ENCODE measurements at places on chromosomes 5 and 9.

DNA sequence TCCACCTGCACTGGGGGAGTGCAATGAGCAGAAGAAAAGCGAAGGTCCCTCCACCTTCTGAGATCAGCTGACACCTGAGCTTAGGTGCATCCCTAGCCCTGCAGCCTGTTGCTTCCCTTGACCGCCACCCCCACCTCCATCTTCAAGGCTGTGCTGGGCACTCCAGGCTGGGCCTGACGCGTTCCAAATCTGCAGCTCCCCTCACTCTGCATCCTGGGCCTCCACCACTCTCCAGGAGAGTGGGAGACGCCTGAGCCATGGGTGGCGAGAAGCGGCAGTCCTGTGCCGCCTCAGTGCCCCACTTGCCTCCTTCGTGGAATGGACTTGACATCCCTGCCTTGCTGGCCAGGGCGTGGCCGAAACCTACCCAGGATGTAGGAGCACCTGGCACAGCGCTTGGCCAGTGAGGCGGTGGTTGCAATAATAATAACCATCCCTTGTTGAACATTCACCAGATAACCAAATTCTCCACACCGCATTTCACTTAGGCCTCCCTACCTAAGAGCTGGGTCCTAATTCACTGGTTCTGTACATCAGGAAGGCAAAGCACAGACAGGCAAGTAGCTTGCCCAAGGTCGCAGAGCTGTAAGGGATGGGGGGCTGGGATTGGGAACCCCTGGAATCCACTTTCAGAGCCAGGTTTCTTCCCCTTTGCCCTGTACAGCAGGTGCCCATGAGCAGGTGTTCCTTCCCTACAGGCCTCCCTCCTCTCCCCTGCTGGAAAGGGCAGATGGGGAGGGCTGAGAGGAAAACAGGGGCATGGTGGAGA lies 11.7 kb downstream of the B4GALT7 start:
- DNase-seq = no peak

- DNase-seq = no peak
Observed at GRCh38 chr5:109655841-109656240, 33.9 kb upstream of the MAN2A1 start.

GRCh38 chr5:98917433-98917832 lies 11.4 kb downstream of the CHD1 start:
- DNase-seq = no peak

GRCh38 chr5:34624691-34625090 lies 31.4 kb upstream of the RAI14 start:
- no peak for DNase-seq

- no peak for DNase-seq
Observed at GRCh38 chr5:74772359-74772758, 5.3 kb downstream of the NSA2 start.

DNA sequence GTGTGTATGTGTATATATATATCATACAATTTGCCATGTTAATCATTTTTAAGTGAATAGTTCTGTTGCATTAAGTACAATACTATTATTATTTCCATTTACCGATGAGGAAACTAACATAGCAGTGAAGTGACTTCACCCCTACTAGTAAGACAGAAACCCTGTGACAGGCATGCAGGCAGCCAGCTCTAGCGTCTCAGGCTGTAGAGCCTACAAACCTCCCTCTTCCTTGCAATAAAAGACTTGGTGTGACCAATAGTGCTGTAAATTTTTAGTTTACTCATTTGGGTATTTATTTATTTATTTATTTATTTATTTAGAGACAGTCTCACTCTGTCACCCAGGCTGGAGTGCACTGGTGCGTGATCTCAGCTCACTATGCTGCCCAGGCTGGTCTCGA lies 24.7 kb downstream of the FNBP1 start:
- DNase-seq = no peak

GRCh38 chr5:178695556-178695955 lies 34.9 kb downstream of the ZNF354A start:
- DNase-seq = no peak

DNA sequence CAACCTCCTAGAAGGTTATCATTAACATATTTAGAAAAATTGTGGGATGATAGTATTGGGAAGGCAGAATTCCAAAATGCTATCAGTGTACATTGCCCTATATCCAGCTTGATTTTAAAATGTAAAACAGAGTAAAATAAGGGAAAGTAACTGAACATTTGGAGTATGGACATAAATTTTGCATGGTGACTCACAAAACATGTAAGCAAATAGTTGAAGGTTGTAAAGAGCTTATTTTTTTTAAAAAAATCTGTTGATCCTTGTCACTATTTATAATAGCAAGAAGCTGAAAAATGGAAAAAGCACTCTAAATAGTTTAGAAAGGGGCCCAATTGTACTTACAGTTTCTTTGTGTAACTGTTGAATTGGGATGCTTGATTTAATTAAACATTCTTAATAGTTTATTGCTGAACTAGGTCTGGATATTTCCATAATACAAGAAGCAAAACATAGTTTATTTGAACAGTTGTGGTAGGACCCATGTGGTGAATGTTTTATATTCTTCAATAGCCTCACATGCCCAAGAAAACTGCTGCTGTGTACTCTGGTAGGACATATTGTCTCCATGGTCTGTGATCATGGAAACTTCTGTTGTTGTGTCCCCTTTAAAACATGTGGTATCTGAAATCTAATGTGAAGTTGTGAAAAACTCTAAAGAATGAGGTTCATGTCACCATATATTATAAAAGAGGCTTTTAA lies 82.4 kb downstream of the NNT start:
- DNase-seq = no peak

- DNase-seq = no peak
Observed at GRCh38 chr5:84382363-84383295, 2.1 kb downstream of the EDIL3 start.

- DNase-seq = no peak
Observed at GRCh38 chr9:14627513-14627912, 65.7 kb downstream of the ZDHHC21 start.

DNA sequence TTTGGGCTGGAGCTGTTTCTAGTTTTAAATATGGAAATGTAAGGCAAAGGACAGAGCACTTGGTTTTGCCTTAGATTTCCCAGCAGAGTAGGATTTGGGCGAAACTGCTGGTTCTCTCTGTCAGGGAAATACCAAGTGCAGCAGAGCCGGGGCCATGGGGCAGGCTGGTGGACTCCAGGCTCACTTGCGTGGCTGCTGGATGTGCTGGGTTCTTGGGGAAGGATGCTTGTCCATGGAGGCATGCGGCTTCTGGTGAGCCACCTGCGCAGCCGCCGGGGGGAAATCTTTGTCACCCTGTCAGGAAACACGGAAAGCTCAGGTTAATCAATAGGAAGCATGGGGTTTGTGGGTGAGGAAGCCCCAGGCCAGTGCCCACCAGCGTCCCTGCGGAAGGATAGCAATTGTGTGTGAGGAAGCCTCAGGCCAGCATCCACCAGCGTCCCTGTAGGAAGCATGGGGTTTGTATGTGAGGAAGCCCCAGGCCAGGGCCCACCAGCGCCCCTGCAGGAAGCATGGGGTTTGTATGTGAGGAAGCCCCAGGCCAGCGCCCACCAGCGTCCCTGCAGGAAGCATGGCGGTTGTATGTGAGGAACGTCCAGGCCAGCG lies 80.1 kb downstream of the DAP start:
- DNase-seq = no peak

- DNase-seq = no peak
Observed at GRCh38 chr5:59256331-59256730, 637.2 kb downstream of the PDE4D start.

- DNase-seq = no peak
Observed at GRCh38 chr9:22342491-22343217, 104.0 kb upstream of the DMRTA1 start.

- DNase-seq = no peak
Observed at GRCh38 chr5:89065919-89066318, 182.9 kb upstream of the MEF2C start.

DNA sequence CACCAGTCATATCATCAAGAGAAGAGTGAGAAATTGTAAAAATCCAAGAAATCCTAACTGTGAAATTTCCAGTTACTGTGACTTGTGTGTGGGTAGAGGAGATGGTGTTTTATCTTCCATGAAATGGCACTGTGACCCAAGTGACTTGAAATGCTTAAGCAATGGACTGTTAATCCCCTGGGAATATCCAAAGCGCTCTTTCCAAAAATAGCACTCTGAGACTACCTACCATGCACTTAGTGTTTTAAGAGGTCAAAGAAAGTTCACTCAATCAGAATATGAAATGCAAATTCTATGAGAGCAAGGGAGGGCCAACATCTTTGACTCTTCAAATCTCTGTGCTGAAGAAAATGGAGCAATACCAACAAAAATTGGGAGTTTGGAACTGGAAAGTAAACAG lies 244.0 kb downstream of the GABRB2 start:
- no peak for DNase-seq

DNA sequence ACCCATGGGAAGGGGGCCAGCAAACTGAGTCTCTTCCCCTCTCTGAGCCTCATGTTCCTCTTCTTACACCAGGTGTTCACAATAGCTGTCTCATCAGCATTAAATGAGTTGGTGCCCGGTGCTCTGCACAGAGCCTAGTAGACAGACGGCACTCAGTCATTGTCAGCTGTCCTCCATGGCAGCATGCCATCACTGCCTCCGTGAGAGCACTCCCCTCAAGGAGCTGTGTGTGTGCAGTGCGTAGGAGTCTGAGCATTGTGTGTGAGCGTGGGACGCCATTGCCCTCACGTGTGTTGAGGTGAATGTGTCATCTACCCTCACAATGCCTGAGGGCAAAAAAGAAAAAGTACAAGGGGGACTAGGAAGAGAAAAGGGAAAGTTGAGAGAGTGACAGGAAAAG lies 536.5 kb downstream of the CDK5RAP2 start:
- DNase-seq = no peak
